ENCODE measurements at places on chromosomes 3 and 15. TPM values are rescaled to one million over a fixed set of nuclear protein-coding genes. Genes with fewer than 3 reads are reported as not detected.
A peak's percentile ranks its signal among the peaks of the same experiment; 100 is the strongest.

SLC2A2 gene
- not detected for total RNA-seq

ADAMTS9 gene
- total RNA-seq = 7.5 TPM

EXD1 gene
- not detected for total RNA-seq

CHST14 gene
- total RNA-seq = 25.7 TPM

NAA50 gene
- 151 TPM for total RNA-seq

ATG3 gene
- total RNA-seq = 45.4 TPM

TUSC7 gene
- not detected for total RNA-seq

PPM1L gene
- 6.3 TPM for total RNA-seq

QTRT2 gene
- 17.2 TPM for total RNA-seq

- H3K4me3 ChIP-seq = no peak overlapping the region
- H3K27ac ChIP-seq = no peak overlapping the region
- no peaks in the 10 kb centered on the region for H3K4me1 ChIP-seq
- H3K27me3 ChIP-seq = no peaks in the 10 kb centered on the region
These were observed 168.2 kb downstream of the TP63 start for GRCh38 chr3:189799366-189799765.

DNA sequence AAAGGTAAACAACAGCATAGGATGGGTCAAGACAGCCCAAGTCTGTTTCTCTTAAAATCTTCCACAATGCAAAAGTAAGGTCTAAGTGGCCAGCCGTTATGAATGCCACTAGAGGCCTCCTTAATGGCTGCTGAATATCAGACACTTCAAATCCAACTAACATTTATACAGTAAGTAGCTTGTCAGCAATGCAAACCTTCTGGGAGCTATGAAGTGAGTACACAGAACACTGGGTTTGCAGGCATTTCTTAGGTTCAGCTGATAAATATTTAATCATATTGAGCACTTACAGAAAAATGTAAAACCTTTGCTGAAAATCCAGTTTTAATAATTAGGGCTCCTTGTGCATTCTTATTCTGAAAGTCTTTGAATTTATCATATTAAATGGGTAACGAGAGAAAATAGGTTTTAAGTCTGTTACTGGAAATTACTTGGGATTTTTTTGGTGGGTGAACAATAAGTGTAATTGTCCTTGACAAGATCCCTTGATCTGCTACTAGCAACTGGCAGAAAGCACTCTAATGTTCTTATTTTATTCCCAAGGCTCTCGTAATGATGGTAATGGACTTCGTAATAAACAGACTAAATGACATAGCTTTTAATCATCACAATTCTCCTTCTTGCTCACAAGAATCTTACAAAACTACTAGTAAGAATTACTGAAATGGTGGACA is 141.7 kb upstream of the GPR149 start:
- H3K4me3 ChIP-seq = no peak overlapping the region
- DNase-seq = no peak
- no peaks in the 10 kb centered on the region for H3K27me3 ChIP-seq
- H3K36me3 ChIP-seq = no peaks in the 10 kb centered on the region
- H3K27ac ChIP-seq = no peak overlapping the region

DNA sequence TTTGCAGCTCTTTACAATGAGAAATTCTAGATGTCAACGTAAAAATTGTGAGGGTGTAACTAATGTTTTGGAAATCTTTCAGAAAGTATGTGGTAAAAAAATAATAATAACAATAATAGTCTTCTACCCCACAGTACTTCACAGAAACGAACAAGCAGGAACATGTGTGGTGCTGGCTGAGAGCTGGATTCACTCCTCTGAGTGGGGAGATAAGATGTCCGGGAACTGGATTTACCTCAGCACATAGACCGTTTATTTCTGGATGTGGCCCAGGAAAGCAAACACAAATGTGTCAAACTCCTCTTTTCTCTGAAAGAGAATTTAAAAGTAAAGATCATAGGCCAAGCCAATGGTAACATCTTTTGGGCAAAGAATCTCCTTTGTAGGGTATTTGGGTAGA is 103.4 kb downstream of the SLC49A4 start:
- H3K4me3 ChIP-seq = no peak overlapping the region
- H3K27ac ChIP-seq = no peak overlapping the region
- peaks cover 13% of the 10 kb centered on the region for H3K27me3 ChIP-seq
- H3K36me3 ChIP-seq = no peaks in the 10 kb centered on the region
- no peaks in the 10 kb centered on the region for H3K4me1 ChIP-seq

- H3K4me1 ChIP-seq = no peaks in the 10 kb centered on the region
- no peaks in the 10 kb centered on the region for H3K36me3 ChIP-seq
- DNase-seq = no peak
- no peaks in the 10 kb centered on the region for H3K27me3 ChIP-seq
- H3K4me3 ChIP-seq = no peak overlapping the region
These were observed 8.4 kb downstream of the MORC1 start for GRCh38 chr3:109109574-109109973.

DNA sequence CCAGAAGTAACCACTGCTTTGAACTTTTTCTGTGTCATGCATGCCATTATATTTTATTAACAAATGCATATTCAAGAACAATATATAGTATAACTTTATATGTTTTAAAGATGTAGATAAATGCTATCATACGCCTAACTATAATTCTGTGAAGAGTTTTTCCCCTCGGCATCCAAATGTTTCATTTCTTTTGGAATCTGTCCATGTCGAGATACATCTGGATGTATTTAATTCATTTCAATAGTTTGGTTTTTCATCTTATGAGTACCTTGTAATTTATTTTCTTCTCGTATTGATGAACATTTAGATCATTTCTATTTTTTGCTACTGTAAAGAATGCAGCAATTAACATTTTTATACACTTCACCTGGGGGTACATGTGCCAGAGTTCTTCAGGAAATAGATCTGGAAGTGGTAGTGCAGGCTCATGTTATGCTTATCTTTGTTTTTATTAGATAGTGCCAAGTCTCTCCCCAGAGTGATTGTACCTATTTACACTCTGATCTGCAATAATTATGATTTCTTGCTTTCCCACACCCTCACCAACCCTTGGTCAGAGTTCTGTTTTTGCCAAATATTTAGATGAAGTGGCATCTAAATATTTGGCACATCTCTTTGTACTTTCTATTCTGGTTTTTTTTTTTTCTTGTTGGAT is 29.7 kb downstream of the USP13 start:
- DNase-seq = no peak
- H3K27ac ChIP-seq = no peak overlapping the region
- H3K4me3 ChIP-seq = no peak overlapping the region
- H3K4me1 ChIP-seq = peaks cover 4% of the 10 kb centered on the region

DNA sequence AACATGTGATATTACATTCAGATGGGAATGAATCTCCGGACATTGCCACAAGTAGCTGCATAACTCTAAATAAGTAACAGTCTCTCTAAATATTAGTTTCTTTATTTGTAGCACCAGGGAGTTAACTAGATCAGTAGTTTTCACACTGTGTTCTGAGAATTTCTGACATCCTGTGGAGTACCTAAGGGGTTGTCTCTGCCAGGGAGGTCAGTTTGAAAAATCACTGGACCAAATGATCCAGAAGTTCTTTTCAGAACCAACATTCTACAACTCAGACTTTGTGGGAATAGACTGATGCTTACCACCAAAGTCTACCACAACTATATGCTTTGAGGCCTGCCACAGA is 9.0 kb upstream of the ILDR1 start:
- H3K36me3 ChIP-seq = no peaks in the 10 kb centered on the region
- no peak for DNase-seq
- no peaks in the 10 kb centered on the region for H3K27me3 ChIP-seq
- H3K4me1 ChIP-seq = no peaks in the 10 kb centered on the region

- H3K27me3 ChIP-seq = peaks cover 14% of the 10 kb centered on the region
- no peak overlapping the region for H3K4me3 ChIP-seq
- H3K4me1 ChIP-seq = no peaks in the 10 kb centered on the region
- no peak overlapping the region for H3K27ac ChIP-seq
These were observed 13.6 kb upstream of the NOX5 start for GRCh38 chr15:69000725-69001503.

GRCh38 chr15:93709708-93710107 is 521.7 kb upstream of the MCTP2 start:
- H3K4me3 ChIP-seq = no peak overlapping the region
- H3K27ac ChIP-seq = no peak overlapping the region
- H3K36me3 ChIP-seq = no peaks in the 10 kb centered on the region
- H3K4me1 ChIP-seq = no peaks in the 10 kb centered on the region

GRCh38 chr3:30681649-30682211 is 75.3 kb downstream of the TGFBR2 start:
- H3K4me3 ChIP-seq = no peak overlapping the region
- peaks cover 22% of the 10 kb centered on the region for H3K4me1 ChIP-seq
- no peaks in the 10 kb centered on the region for H3K27me3 ChIP-seq
- H3K27ac ChIP-seq = peak overlapping the region; percentile 52
- peaks cover 39% of the 10 kb centered on the region for H3K36me3 ChIP-seq

DNA sequence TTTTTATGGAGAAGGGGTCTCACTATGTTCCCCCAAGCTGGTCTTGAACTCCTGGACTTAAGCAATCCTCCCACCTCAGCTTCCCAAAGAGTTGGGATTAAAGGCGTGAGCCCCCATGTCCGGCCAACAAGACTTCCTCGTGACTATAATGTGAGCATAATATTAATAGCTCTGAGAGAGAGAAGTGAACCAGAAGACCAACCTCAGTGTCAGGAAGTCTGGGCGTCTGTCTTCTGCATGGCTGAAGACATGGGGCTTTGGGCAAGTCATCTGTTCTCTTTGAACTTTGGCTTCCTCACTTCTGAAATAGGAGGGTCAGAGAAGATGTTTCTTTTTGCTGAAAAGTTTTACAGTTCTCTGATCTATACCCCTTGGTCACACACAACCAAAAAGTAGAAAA is 92.1 kb downstream of the SLC49A4 start:
- H3K4me1 ChIP-seq = no peaks in the 10 kb centered on the region
- no peak for DNase-seq
- no peaks in the 10 kb centered on the region for H3K36me3 ChIP-seq
- H3K27ac ChIP-seq = no peak overlapping the region
- no peaks in the 10 kb centered on the region for H3K27me3 ChIP-seq

- no peaks in the 10 kb centered on the region for H3K36me3 ChIP-seq
- DNase-seq = no peak
- H3K4me1 ChIP-seq = no peaks in the 10 kb centered on the region
- no peak overlapping the region for H3K27ac ChIP-seq
These were observed 57.7 kb upstream of the RASGRP1 start for GRCh38 chr15:38622304-38622703.

GRCh38 chr3:16315623-16316022 is 50.6 kb downstream of the OXNAD1 start:
- DNase-seq = no peak
- H3K36me3 ChIP-seq = peaks cover 20% of the 10 kb centered on the region
- H3K4me3 ChIP-seq = no peak overlapping the region
- no peak overlapping the region for H3K27ac ChIP-seq

- H3K27ac ChIP-seq = peak overlapping the region; percentile 2
- peak; percentile 80 for DNase-seq
- H3K4me3 ChIP-seq = no peak overlapping the region
- peaks cover 26% of the 10 kb centered on the region for H3K4me1 ChIP-seq
- no peaks in the 10 kb centered on the region for H3K27me3 ChIP-seq
- H3K36me3 ChIP-seq = peaks cover 6% of the 10 kb centered on the region
These were observed 29.2 kb upstream of the ANXA2 start for GRCh38 chr15:60426870-60427508.

- H3K36me3 ChIP-seq = no peaks in the 10 kb centered on the region
- no peak for DNase-seq
- no peak overlapping the region for H3K27ac ChIP-seq
- H3K27me3 ChIP-seq = no peaks in the 10 kb centered on the region
- no peaks in the 10 kb centered on the region for H3K4me1 ChIP-seq
- no peak overlapping the region for H3K4me3 ChIP-seq
These were observed 185.7 kb upstream of the ZPLD1 start for GRCh38 chr3:102248981-102249705.

DNA sequence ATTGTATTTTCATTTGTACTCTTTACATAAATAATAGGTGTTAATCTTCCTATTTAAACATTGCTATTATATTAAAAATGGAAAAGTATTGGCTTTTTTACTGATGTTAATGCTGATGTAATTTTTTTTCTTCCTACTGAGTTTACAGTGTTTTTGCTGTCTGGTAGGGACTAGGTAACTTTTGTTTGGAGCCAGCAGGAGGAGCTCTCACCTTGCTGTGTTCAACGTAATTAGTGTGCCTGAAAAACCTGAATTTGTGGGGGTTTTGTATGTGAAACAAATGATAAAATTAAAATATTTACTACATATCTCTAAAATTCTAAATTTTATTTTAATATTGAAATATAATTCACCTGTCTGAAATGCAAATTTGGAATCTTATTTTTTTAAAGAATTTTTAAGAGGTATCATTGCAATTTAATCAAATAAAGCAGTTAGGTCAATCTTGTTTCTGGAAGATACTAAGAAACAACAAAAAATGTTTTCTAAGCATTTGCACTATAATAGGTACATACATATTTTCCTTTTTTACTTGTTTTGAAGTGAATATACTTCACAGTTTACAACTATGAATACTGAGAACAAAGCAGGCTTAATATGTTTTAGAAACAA is 48.8 kb downstream of the EPHA6 start:
- no peaks in the 10 kb centered on the region for H3K4me1 ChIP-seq
- no peaks in the 10 kb centered on the region for H3K36me3 ChIP-seq
- no peak for DNase-seq
- no peak overlapping the region for H3K27ac ChIP-seq

DNA sequence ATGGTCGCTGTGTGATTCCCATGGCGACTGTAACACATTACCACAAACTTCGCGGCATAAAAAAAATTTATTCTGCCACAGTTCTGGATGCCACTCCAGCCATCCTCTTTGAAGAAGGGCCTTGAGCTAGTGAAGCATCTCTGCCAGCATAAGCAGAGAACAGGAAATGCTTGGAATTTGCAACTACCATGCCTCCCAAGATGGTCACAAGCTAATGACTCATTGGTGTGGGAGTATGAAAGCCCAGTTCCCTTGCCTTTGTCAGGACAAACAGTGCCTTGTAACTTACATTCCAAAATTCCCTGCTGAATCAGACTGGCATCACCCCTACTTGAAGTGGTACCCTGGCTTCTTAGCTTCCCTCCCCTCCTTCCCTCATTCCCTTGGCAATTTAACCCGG is 129.7 kb downstream of the PROS1 start:
- H3K4me1 ChIP-seq = peaks cover 6% of the 10 kb centered on the region
- no peaks in the 10 kb centered on the region for H3K27me3 ChIP-seq
- peak; percentile 91 for DNase-seq

GRCh38 chr15:47588958-47589357 is 128.3 kb upstream of the SEMA6D start:
- no peaks in the 10 kb centered on the region for H3K27me3 ChIP-seq
- no peaks in the 10 kb centered on the region for H3K36me3 ChIP-seq
- H3K4me3 ChIP-seq = no peak overlapping the region
- no peak for DNase-seq

DNA sequence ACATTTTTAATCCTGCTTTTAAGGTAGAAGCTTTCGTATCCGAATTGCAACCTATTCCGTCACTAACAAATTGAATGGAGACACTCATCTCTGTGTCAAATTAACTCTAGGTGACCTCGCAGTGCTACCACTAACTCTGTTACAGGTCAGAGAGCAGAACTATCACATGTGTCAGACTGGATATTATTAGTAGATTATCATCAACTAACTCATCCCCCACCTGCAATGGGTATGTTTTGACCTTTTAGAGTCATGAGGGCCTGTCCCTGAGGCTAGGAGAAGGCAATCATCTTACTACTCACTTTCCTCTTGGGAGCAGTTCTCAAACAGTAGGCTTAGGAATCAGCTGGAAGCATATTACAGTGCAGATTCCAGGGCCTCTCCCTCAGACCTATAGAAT is 2.0 kb downstream of the GLDN start:
- H3K4me3 ChIP-seq = no peak overlapping the region
- no peak overlapping the region for H3K27ac ChIP-seq
- peaks cover 4% of the 10 kb centered on the region for H3K4me1 ChIP-seq
- DNase-seq = no peak

GRCh38 chr3:35857004-35857403 is 217.7 kb downstream of the ARPP21 start:
- H3K27me3 ChIP-seq = no peaks in the 10 kb centered on the region
- no peaks in the 10 kb centered on the region for H3K36me3 ChIP-seq
- no peak for DNase-seq
- no peak overlapping the region for H3K27ac ChIP-seq

All from astrocyte (in vitro differentiated cells and primary cell).